Activated T-helper 2 cell treated with anti-CD3 and anti-CD28 coated beads, Interferon-gamma antibody, Interleukin-2, Interleukin-4, amounts not matched to agents 10 μg/mL and 5 μg/mL and 100 μg/mL, durations not matched to agents 14 hours and 24 hours and 36 hours (primary cell): ENCODE measurements at places on chromosomes 1 and 21. TPM values are rescaled to one million over a fixed set of nuclear protein-coding genes. Genes with fewer than 3 reads are reported as not detected.

GRCh38 chr1:179353546-179353945 lies 12.2 kb upstream of the AXDND1 start:
- no peak overlapping the region for H3K27ac ChIP-seq
- H3K27me3 ChIP-seq, result no peaks in the 10 kb centered on the region
- peaks cover 39% of the 10 kb centered on the region for H3K36me3 ChIP-seq

DNA sequence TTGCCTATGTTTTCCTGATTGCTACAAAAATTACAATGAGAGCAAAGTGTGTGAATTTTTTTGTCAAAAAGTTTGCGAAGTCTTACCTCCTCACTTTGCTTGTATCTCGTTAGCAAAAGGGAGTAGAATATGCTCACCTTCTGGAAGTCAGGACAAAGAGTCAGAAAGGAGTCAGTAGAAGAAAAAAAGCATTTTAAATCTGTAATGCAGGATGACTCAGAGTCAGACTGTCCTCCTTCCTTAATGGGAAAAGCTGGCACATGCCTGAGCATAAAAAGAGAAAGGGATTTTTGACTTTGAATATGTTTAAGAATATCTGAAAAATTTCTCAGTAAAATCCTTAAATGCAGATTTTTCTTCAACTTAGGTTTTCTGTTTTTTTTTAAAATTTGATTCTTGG lies 14.2 kb upstream of the VN1R5 start:
- H3K4me3 ChIP-seq, result no peak overlapping the region
- DNase-seq, result no peak
- H3K27me3 ChIP-seq, result no peaks in the 10 kb centered on the region
- no peak overlapping the region for H3K27ac ChIP-seq
- no peaks in the 10 kb centered on the region for H3K4me1 ChIP-seq

DNA sequence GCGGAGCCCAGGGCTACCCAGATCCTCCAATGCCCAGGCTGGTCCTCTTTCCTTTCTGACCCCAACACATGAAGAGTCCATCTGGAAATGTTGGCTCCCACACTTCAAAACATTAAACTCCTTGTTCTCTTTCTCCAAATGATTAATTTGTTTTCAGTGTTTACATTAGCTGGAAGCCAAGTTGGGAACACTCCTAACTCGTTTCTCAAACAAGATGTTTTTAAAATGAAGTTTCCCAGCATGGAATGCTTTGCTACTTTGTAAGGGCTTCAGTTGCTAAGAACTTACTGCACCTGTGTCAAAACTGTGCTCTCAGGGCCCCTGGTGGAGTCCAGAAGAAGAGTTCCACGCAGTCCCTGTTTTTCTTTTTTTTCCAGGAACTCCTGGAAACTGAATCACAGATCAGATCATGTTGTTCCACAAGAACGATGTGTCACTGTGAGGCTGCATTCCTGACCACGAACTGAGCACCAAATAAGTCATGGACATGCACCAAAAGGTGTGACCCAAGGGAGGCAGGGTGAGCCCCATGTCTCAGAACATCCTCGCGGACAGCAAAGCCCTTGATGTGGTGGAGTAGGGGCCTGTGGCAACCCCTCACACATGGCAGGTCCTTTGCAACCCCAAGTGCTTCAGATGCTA lies 257.3 kb downstream of the KCNJ6 start:
- H3K27me3 ChIP-seq, result peaks cover 2% of the 10 kb centered on the region
- H3K4me3 ChIP-seq, result no peak overlapping the region
- H3K36me3 ChIP-seq, result no peaks in the 10 kb centered on the region
- peak overlapping the region; percentile 53 for H3K27ac ChIP-seq

Gene LRRIQ3
- 0.46 and 0.55 TPM in 2 replicates for total RNA-seq

Gene GJA9
- total RNA-seq, result not detected in 2 replicates

Gene GPR61
- 0.43 TPM in 1 of 2 replicates, not detected in the other for total RNA-seq
